ENCODE measurements at places on chromosomes 6 and 20.

- DNase-seq, result no peak
Measured at GRCh38 chr6:52849137-52849536, 8.5 kb upstream of the GSTA5 start.

GRCh38 chr6:12354499-12354898 is 64.3 kb downstream of the EDN1 start:
- peak; percentile 57 for DNase-seq

- no peak for DNase-seq
Measured at GRCh38 chr6:167708501-167709094, 118.1 kb upstream of the AFDN start.

DNA sequence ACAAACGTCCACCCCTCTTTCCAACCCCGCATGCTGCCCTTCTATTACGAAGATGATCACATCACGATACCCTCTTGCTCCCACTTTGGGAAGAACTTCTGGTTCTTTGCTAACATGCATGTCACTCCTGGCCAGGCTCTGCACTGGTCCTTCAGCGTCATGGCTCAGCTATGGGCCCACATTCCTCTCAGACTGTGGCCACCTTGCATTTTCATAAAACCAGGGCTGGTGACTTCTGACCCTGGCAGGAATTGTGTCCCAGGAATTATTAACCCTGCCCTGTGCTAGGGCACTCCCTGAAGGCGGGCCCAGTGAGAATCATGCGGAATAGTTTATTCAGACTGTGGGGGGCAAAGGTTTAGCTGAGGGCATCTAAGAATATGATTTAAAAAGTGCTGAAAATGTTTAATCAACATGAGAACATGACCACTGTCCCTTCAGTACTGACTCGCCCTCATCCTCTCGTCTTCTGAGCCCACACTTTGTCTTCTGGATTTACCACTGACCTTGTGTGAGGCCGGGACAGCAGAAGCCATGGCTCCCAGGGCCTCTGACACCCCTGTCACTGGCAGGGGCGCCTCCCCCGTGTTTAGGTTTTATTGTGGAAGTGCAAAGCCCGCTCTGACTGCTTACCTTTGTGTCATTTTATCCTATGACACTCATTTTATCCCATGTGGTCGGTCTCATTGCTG is 38.1 kb upstream of the THBS2 start:
- no peak for DNase-seq

DNA sequence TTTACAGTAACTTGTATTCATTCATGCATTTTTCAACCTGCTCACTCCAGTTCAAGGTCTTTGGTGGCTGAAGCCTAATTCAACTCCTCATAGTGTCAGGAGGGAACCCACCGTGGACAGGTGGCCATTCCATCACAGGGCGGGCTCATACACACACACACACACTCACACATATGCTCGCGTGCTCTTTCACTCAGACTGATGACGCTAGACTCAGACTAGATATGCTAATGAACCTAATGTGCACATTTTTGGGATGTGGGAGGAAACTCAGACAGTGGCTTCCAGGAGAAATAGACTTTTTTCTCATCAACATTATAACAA is 56.7 kb downstream of the TRIM27 start:
- no peak for DNase-seq

DNA sequence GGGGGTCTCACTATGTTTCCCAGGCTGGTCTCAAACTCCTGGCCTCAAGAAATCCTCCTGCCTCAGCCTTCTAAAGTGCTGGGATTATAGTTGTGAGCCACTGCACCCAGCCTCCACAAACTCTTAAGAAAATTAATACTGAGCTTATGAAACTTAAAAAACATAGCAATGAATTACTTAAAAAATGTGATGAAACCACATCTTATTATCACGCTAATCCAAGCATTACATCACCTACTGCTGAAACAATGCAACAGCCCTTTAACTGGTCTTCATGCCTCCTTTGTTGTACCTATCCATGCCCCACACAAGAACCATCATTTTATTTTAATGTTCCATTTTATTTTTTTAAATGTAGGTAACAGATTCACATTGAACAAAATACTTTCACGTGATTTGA is 24.9 kb downstream of the SESN1 start:
- DNase-seq, result no peak

- no peak for DNase-seq
Measured at GRCh38 chr20:37055276-37055675, 40.5 kb downstream of the RBL1 start.

DNA sequence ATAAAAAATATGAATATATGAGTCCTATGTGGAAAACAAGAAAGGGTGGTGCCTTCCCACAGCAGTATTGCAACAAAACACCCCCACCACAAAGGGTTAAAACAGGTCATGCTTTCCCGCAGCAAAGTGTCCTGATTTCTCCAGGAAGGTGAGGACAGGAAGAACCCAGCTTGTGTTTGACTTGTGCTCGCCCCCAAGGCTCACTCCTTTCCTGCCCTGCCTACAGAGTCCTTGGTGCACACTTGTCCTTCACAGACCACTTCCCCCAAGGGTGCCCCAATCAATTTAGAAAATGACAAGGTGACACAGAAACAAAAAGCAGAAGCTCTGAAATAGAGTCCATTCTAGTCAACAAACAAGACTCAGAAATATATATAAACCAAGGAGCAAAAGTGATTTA is 237.4 kb downstream of the PTPRK start:
- DNase-seq, result no peak

- DNase-seq, result no peak
Measured at GRCh38 chr6:14986370-14986769, 259.5 kb upstream of the JARID2 start.

- DNase-seq, result no peak
Measured at GRCh38 chr6:50927800-50928199, 109.1 kb downstream of the TFAP2B start.

DNA sequence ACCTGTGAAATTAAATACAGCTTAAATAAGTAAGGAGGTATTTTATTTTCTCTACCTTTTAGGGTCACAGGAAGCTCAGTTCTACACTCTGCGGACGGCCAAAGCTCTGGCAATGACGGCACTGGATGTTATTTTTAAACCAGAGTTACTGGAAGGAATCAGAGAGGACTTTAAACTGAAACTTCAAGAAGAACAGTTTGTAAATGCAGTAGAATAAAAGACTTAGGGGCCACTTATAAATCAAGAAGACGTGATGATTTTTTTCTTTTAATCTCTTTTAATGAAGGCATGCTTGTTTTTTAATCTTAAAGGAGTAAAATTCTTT is 16.2 kb downstream of the PM20D2 start:
- no peak for DNase-seq

GRCh38 chr20:9492067-9492466 is 22.3 kb upstream of the LAMP5 start:
- no peak for DNase-seq

GRCh38 chr6:155014137-155014536 is 19.0 kb downstream of the TIAM2 start:
- DNase-seq, result no peak
